ENCODE measurements at places on chromosomes 4 and X.

- DNase-seq: no peak
These were observed 5.1 kb downstream of the PIGG start for GRCh38 chr4:504076-504475.

DNA sequence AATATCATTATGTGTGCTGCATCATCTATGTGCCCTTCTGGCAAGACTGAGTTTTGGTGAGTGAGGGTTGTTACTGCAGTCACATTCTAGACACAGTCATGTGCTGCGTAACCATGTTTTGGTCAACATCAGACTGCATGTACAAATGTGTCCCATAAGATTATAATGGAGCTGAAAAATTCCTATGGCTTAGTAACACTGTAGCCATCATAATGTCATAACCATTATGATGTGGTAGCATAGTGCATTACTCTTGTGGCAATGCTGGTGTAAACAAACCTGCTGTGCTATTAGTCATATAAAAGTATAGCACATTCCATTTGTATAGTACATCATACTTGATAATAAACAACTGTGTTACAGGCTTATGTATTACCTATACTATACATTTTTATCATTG is 198.1 kb upstream of the NUDT6 start:
- no peak for DNase-seq

DNA sequence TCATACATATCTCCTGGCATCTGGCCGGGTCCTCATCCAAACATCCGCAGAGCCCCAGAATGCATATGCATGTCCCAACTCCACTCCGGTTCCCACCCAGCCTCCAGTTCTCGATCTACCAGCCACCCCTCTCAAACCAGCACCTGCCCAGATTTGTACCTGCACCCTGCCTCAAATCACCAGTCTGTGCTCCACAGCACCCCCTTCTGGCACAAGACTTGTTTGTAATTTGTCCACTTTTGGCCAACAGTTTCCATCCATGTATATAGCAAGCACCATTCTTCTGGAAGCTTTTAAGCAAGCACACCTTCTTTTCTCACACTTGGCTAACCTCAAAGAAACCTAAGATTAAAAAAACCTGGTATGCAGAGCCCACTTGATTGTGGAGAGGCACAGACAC is 644.1 kb downstream of the MID1IP1 start:
- no peak for DNase-seq

DNA sequence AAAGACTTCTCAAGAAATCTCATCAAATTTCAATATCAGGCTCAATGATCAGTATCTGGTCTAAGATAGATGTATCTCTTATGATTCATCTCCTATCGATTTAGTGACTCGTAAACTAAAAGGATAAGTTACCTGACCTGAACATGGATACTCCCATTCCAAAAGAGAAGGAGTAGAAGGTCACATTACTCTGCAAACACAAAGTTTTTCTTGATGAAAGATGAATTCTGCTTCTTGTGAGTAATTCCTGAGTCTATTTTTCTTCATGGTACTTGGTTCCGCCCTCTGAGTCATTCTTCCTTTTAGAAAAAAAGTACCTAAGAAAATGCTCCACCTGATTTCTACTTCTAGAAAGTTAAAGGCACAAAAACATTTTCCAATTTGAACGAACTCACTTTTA is 223.1 kb upstream of the SLIT2 start:
- DNase-seq: no peak

DNA sequence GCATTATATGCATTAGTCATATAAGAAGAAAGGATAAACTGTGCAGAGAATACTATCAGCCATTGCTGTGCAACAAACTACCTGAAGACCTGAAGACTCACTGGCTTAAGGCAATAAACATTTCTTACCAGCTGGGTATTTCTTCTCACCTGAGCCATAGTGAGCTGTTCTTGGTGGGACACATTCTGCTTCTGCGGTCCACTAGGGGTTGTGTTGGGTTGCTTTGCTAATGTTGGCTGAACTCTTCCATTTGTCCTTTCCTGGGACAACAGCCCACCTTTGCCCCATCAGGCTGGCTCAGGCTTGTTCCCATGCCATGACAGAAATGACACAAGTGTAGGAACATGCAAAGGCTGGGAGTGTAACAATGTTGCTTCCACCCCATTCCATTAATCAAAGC is 388.6 kb downstream of the PCDH7 start:
- DNase-seq: no peak

DNA sequence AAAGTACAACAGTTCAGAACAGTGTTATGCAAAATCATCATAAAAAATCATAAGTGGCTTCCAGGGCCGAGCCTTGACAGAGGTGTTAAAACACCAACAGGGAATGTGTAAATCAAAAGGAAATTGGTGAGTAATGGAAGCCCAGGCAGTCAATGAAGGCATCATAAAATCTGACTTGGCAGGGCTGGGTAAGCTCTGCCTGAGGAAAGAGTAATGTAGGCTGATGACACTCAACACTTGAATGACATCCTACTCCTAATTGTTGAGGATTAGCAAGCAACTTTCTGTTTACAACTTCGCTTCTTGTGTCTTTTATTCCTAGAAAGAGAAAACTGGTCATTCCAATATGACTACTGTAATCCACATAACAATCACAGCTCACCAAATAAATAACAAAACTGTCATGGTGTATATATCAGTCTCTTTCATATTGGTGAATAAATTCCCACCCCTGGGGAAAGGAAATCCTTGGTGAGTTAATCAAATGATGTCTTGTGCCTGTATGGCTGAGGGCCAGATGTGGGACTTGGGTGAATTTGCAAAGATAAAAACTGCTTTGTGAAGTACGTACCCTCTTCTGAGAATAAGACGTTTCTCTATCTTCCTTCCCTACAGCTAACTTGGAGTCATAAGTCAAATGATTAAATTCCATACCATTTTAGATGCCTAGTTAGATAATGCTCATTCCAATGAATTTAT is 196.8 kb downstream of the DCHS2 start:
- no peak for DNase-seq

Measured in NCI-H526 treated with DMSO at 0.1 percent for 48 hours (cell line).